Bone marrow (tissue), 2 donors: ENCODE measurements at places on chromosomes 7 and 10.
A peak's percentile ranks its signal among the peaks of the same experiment; 100 is the strongest.

DNA sequence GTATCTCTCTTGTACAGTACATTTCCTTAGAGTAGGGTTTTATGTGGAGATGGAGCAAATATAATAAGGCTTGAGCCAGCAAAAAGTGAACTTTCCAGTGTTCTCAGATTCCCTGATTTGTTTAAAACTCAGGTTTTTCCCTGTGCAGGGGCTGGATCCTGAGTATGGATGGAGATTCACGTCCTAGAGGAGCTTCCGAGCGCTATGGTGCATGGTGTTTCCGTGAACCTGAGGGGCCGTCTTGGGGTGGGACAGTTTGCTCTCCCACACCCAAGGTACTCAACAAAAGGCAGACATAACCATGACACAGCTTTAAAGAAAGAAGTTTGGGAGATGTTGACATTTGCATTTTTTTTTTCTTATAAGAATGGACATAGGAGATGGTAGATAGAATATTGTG lies 122.5 kb downstream of the SEC23IP start:
- DNase-seq: no peak

- DNase-seq: no peak
Measured at GRCh38 chr7:3302681-3303320, 1.7 kb downstream of the SDK1 start.

DNA sequence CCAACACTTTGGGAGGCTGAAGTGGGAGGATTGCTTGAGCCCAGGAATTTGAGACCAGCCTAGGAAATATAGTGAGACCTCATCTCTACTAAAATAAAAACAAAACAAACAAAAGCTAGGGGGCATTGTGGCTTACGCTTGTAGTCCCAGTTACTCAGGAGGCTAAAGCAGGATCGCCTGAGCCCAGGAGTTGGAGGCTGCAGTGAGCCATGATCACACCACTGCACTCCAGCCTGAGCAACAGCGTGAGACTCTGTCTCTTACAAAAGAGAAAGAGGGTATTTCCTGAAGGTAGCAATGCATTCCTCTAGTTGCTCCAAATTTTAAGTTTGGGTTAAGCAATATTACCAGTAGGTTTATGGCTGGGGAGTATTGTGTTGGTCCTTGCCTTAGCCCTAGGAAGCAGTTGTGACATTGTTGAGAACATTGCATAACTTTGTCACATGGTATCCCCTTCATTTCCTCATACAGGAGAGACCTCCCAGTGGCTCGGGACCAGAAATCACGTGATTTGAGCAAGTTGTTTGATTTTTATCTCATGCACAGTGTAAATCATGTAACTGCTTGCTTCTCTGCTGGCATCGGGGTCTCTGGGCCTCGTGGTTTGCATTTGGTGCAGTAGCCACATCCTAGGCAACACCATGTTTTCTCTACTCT lies 23.3 kb upstream of the SMARCD3 start:
- DNase-seq: no peak

DNA sequence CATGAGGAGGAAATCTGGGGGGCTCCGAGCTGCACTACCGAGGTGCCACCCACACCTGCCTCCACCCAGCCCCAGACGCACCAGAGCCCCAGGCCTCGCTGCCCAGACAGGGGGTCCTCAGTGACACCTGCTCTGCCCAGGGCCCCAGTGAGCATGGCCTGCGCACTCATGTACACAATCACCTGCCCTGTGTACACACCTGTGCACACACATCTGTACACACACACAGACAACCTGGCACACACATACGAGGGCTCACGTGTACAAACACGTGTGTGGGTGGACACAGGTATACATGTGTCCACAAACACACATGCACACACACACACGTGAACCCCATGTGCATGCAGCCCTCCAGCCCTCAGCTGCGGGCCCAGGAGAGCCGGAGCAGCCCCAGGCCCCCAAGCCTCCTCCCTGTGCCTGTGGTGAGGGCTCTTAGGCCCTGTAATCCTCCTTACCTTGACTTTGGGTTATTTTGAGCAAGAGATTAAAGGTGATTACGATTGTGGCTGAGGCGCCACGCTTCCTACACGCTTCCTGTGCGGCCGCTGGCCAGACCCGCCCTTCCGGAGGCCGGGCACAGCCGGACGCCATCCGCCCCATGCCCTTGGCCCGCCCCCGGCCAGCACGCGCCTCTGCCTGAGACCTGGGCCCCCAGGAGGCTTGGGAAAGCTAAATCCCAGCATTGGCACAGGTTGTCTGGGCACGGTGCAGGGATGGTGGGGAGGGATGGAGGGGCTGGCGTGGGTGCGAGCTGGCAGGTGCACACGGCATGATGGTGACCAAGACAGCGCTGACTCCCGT lies 71.9 kb downstream of the ELFN1 start:
- DNase-seq: no peak

DNA sequence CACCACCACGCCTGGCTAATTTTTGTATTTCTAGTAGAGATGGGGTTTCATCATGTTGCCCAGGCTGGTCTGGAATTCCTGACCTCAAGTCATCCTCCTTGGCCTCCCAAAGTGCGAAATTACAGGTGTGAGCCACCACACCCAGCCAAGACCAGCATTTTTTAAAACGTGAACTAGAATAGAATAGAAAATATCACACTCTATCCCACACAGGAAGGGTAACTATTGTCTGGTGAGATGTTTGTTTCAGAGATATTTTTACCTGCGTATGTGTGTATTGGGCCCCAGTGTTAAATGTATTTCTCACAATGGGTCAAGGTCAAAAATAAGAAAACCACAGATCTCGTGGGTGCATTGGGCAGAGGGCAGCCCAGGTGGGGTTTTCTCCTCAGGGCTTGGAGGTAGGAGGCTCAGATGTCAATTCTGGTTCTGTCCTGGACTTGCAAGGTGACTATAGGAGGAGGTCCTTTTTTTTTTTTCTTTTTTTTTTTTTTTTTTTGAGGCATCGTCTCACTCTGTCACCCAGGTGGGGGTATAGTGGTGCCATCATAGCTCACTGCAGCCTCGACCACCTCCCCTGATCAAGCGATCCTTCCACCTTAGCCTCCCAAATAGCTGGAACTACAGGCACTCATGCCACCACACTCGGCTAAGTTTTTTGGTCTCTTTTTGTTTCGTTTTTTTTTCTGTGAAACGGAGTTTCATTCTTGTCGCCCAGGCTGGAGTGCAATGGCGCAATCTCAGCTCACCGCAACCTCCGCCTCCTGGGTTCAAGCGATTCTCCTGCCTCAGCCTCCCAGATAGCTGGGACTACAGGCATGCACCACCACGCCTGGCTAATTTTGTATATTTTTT lies 19.0 kb downstream of the SH2B2 start:
- no peak for DNase-seq

- no peak for DNase-seq
Measured at GRCh38 chr10:109762555-109762954, 160.8 kb downstream of the XPNPEP1 start.

DNA sequence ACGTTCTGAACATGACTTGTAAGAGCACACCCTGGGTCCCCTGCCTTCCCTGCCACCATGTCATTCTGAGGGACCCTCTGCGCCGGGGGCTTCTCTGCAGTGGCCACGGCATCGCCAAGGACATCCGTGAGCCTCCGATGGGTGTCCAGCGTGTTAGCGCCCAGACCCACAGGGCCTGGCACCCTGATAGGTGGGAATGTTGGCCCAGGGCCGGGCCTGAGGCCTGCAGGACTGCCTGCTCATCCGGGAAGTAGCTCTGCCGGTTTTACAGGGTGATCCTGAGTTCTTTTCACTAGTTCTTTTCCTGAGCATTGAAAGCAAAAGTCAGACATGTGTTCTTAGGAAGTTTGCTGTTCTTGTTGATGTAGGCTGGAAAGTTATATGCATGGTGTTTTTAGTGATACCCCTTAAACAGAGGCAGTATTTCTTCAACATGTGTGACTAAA lies 54.5 kb downstream of the WDR37 start:
- DNase-seq: no peak

GRCh38 chr7:134121632-134122139 lies 5.5 kb upstream of the LRGUK start:
- no peak for DNase-seq

- no peak for DNase-seq
Measured at GRCh38 chr7:29488977-29489376, 74.7 kb upstream of the PRR15 start.

GRCh38 chr10:118944959-118945633 lies 84.4 kb upstream of the NANOS1 start:
- no peak for DNase-seq

GRCh38 chr7:41847151-41847550 lies 144.3 kb upstream of the INHBA start:
- DNase-seq: no peak

- peak; percentile 53 for DNase-seq
Measured at GRCh38 chr10:112374724-112375541, 1.0 kb downstream of the ACSL5 start.

GRCh38 chr7:127996253-127997071 lies 34.8 kb downstream of the LRRC4 start:
- no peak for DNase-seq

- DNase-seq: no peak
Measured at GRCh38 chr10:34791947-34792346, 23.1 kb downstream of the PARD3 start.

DNA sequence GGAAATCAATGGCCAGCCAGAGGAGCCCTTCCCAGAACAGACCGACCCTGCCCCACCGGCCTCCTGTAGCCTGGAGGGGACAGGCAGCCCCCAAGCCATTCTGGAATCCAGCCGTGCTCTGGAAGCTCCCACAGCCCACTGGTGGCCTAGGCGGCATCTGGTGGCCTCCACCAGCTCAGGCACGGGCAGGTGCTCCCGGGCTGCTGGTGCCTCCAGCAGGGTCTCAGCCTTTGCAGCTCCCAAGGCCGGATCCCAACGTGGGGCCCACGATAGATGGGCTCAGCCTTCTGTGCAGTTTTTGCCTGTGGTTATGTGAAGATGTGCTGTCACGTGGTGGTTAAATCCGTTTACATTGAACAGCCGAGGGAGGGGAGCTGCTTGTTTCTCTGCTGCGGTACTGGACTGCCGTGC lies 44.4 kb downstream of the JAKMIP3 start:
- DNase-seq: no peak

GRCh38 chr7:67550801-67551436 lies 554.3 kb downstream of the TYW1 start:
- no peak for DNase-seq

- no peak for DNase-seq
Measured at GRCh38 chr7:139679731-139680594, 97.8 kb downstream of the HIPK2 start.

GRCh38 chr7:42407833-42408232 lies 170.8 kb upstream of the GLI3 start:
- no peak for DNase-seq

DNA sequence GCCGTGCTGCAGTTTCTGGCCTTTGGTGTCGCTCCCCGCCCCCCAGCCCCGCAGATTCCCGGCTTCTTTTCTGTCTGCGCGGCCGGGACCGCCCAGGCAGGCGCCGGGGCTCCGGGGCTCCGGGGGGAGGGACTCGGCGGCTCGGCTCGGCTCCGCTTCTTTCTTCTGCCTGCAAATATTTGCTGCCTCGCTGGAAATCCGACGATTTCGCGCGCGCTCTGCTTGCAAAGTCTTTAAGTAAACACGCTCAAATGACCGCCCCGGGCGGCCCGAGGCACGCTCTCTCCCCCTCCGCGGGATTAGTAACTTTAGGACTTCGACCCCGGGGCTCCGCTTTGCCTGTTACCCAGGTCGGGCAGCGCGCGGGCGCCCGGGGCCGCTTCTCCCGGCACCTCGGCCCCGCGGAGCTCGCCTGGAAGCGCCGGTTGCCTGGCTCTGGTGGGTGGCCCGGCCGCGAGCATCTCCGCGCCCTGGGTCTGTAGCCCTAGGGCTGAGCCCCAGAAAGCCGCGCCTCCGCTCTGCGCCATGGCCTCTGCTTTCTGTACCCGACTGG lies 3.9 kb upstream of the GATA3 start:
- no peak for DNase-seq

DNA sequence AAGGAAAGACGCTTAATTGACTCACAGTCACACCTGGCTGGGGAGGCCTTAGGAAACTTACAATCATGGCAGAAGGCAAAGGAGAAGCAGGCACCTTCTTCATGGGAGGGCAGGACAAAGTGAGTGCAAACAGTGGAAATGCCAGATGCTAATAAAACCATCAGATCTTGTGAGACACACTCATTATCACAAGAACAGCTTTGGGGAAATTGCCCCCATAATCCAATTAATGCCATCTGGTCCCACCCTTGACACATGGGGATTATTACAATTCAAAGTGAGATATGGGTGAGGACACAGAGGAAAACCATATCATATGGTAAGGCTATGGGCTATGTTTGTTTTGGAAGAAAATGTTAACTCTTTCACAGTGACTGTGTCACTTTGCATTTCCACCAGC lies 1272.5 kb upstream of the CELF2 start:
- DNase-seq: no peak

- peak; percentile 4 for DNase-seq
Measured at GRCh38 chr7:85685901-85686300, 499.0 kb upstream of the SEMA3D start.

- DNase-seq: no peak
Measured at GRCh38 chr10:101007099-101007711, 7.6 kb downstream of the LZTS2 start.

- no peak for DNase-seq
Measured at GRCh38 chr7:17680943-17681351, 259.3 kb downstream of the SNX13 start.

- DNase-seq: no peak
Measured at GRCh38 chr10:116076621-116077020, 196.4 kb downstream of the GFRA1 start.

DNA sequence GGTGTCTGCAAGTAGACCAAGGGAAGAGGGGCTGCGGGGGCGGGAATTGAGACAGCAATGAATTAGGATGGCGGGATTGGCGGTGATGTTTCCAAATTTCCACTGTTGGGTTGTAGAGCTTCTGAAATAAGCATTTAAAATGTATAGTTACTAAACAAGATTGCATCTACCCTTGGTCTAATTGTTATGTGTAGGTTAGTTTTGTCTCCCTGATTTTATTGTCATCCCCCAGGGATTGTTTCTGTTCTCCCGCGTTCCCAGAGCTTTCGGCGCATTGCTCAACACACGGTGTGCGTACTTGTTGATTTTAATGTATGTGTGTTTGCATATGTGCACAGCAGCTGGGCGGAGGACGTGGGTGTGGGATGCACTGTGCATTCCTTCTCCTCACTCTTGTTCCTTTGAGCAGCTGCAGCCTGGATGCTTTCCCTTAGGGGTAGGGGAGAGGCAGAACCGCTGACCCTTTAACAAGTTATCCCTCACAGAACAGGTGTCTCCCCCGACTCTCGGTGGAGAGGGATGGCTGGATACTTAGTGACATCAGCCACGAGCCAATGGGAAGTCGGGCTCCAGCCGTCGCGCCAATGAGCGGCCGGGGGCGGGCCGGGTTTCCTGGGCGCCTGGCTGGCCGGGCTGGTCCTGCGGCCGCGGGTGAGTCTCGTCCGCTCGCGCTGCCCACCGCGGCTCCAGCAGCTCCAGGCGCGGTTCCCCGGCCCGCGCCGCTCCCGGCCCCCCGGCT lies at the start of gene TSPAN33:
TSPAN33 (plus strand) TSS at position 613 of the 739 bp plus-strand sequence. CDS start 274 bp downstream, outside the sequence.
- DNase-seq: peak; percentile 21

- DNase-seq: no peak
Measured at GRCh38 chr7:88092676-88092999, 127.2 kb downstream of the SRI start.

- peak; percentile 22 for DNase-seq
Measured at GRCh38 chr7:21507627-21508343, 35.1 kb upstream of the DNAH11 start.

GRCh38 chr7:122423591-122423990 lies 119.0 kb upstream of the FEZF1 start:
- DNase-seq: no peak
